ENCODE measurements at places on chromosomes 7 and 10. TPM values are rescaled to one million over a fixed set of nuclear protein-coding genes. Genes with fewer than 3 reads are reported as not detected.

- no peak for DNase-seq
Measured at GRCh38 chr7:66950763-66951162, 29.7 kb downstream of the TMEM248 start.

DNA sequence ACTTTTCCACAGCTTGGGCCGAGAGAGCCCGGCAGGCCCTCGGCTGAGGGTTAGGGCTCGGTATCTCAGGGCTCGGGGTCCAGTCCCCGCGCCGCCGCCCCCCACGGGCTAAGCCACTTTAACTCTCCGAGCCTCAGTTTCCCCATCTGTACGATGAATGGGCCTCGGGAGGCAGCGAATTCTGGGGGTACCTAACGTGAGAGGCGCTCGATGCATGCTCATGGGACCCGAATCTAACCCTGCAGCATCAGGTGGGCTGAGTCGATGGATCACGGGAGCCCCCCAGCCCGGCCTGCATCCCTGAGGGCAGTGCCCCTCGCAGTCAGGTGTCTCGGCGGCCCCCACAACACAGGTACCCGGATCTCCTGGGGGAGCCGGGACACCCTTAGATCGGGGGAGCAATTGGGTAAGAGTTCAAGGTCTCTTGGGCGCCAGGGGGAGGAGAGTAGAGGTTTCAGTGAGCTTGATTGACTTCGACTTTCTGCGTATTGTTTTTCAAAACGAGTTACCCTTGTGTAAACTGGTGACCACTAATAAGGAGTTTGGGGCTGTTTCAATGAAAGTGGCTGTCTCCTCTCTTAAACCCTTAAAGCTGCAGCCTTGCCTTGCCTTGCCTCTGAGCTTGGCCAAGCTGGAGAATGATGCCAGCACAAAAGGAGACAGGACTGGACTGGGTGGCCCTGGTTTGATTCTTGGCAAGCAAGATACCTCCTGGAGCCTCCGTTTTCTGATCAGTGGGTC lies 631 bp downstream of the POR start:
- DNase-seq: no peak

DNA sequence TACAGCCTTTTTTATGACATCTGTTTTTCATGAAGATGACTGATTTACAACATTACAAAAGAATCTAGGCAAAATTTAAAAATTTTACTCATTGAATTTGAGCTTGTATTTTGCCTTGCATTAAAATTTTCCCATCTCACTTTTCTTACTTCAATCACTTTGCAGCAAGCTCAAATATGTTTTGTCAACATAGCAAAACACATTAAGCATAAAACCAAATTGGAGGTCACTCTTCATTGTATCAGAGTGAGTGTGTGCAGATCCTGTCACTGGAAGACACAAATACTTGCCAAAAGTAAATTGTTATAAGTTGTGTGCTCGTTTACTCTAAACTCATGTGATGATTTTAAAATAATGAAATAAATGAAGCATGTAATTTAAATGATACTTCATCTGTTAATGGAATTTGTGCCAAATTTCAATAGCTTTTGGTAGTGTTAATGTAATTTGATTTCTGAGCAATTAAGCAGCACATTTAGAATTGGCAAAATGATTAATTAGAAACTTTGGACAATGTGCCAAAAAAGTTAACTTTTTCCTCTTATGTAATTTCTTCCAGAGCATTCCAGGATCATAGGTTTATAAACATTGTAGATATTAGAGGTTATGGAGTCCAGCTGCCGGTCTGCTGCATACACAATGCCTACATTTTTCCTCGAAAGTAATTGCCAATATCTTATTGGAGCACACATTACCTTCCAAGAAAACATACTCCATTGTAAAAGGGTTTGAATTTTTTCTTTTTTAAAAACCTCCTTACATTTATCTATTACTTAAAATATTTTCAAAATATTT lies 1078.2 kb upstream of the LRRTM3 start:
- peak; percentile 68 for DNase-seq

SLC13A1 gene
- 0.07 TPM for polyA plus RNA-seq

- peak; percentile 31 for DNase-seq
Measured at GRCh38 chr10:78620985-78621799, 447.6 kb upstream of the ZMIZ1 start.

All from right lung (tissue), 10 donors.